ENCODE measurements at places on chromosomes 5 and 9.
A peak's percentile ranks its signal among the peaks of the same experiment; 100 is the strongest.

DNA sequence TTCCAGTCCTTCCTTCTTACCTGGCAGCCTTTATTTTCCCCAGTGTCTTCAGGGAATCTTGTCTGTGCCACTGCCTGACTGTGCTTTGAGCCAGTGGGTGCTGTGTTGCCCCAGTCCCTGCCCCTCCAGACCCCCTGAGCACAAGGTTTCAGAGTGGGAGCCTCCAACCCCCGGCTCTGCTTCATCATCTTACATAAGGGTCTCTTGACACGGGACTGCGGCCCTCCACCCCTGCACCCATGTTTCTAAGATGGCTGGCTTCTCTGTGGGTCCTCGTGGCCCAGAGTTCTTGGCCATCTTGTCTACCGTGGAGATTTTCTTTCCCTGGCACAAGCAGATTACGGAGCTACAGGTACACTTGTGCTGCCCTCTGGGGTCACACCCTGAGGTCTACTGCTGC lies 194.1 kb downstream of the CACNA1B start:
- DNase-seq = no peak

- no peak for DNase-seq
Observed at GRCh38 chr5:175709276-175709781, 51.5 kb downstream of the HRH2 start.

- peak; percentile 46 for DNase-seq
Observed at GRCh38 chr5:173792781-173793547, 95.2 kb upstream of the CPEB4 start.

GRCh38 chr5:72402381-72402890 lies 82.3 kb downstream of the PTCD2 start:
- no peak for DNase-seq

GRCh38 chr5:6556089-6556801 lies 76.6 kb downstream of the NSUN2 start:
- DNase-seq = no peak

DNA sequence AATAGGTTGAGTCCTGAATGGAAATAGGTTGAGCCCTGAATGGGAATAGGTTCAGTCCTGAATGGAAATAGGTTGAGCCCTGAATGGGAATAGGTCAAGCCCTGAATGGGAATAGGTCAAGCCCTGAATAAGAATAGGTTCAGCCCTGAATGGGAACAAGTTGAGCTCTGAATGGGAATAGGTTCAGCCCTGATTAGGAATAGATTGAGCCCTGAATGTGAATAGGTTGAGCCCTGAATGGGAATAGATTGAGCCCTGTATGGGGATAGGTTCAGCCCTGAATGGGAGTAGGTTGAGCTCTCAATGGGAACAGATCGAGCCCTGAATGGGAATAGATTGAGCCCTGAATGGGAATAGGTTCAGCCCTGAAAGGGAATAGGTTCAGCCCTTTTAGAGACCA lies 590.8 kb upstream of the ADAMTS16 start:
- no peak for DNase-seq

DNA sequence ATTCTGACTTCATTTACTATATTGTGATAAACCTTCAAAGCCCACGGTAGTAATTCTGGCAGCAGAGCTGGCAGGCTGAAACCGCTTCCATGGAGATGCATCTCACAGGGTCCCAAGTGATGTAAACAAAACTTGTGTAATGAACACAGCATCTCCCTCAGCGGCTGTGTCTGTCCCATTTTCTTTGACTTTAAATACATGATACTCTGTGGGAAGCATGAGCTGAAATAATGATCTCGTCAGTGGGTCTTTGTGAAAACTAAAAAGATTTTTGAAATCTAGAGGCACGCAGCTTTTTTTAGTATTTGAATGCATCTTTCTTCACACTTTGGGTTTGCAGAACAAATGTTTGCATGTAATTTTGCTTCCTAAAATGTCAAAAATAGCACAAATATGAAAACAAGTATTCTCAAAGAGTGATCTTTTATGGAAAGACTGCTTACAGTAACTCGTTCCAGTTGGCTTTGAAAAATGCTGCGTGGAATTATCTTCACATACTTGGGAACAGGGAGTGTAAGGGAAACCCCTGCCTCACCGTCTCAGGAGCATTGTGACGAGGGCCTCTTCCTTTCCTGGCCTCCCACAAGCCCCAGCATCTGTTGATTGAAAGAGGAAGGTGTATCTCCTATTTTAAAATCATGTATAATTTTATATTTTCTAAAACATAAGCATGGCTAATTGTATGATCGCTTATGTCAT lies 18.1 kb upstream of the LPCAT1 start:
- DNase-seq = no peak

DNA sequence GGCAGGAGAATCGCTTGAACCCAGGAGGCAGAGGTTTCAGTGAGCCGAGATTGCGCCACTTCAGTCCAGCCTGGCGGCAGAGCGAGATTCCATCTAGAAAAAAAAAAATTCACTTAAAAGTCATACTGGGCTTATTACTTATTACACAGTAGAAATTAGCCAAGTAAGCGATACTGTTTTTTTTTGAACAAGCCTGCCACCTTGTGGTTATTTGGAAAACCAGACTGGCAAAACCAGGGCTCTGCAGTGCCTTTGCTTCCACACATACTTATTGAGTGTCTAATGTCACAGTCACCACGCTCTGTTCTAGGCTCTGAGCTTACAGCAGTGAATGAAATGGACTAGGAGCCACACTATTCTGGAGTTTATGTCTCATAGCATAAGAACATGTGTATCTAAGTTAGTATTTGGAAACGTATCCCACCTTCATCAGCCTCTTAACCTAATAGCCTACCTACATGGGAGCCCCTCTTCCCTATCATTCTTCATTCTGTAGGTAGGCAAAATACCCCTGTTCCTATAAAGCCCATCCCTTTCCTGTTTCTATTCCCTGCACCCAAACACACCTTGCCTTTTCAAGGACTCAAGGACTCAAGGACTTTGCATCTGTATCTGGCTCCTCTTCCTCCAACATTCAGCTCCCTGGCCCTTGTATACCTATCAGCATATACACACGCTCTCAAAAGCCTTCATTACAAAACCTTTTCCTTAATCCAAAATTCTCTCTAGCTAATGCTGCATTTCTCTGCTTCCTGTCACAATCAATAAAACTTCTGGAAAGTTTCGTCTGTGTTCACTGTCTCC lies 13.9 kb upstream of the BASP1 start:
- DNase-seq = peak; percentile 90

- no peak for DNase-seq
Observed at GRCh38 chr5:123520677-123521247, 8.8 kb downstream of the CSNK1G3 start.

- DNase-seq = no peak
Observed at GRCh38 chr9:16357828-16358227, 512.6 kb downstream of the BNC2 start.

- DNase-seq = peak; percentile 83
Observed at GRCh38 chr5:154712518-154713437, 42.4 kb upstream of the LARP1 start.

- peak; percentile 63 for DNase-seq
Observed at GRCh38 chr5:181088289-181088688, 42.7 kb downstream of the OR2V1 start.

GRCh38 chr5:33880319-33880718 lies 11.5 kb downstream of the ADAMTS12 start:
- no peak for DNase-seq

DNA sequence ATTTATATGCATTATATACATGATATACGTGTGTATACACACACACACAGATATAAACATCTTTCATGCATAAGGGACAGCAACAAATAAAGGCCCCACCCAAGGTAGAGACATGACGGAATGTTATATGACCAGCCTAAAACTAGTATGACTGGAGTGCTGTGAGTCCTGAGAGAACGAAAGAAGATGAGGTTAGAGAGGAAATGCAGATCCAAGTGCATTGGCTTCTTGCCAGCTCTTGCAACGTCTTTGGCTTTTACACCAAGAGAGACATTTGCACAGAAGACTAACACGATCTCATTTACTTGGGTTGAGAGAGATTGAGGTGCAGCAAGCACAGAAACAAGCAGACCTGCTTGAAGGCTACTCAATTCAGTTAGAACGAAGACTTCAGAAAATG lies 23.0 kb downstream of the CDH10 start:
- DNase-seq = peak; percentile 15

- no peak for DNase-seq
Observed at GRCh38 chr5:129244478-129244877, 149.9 kb downstream of the ISOC1 start.

GRCh38 chr9:136644593-136645351 lies 17.9 kb upstream of the EGFL7 start:
- DNase-seq = no peak

GRCh38 chr9:33453286-33453860 lies 6.0 kb upstream of the AQP3 start:
- no peak for DNase-seq

DNA sequence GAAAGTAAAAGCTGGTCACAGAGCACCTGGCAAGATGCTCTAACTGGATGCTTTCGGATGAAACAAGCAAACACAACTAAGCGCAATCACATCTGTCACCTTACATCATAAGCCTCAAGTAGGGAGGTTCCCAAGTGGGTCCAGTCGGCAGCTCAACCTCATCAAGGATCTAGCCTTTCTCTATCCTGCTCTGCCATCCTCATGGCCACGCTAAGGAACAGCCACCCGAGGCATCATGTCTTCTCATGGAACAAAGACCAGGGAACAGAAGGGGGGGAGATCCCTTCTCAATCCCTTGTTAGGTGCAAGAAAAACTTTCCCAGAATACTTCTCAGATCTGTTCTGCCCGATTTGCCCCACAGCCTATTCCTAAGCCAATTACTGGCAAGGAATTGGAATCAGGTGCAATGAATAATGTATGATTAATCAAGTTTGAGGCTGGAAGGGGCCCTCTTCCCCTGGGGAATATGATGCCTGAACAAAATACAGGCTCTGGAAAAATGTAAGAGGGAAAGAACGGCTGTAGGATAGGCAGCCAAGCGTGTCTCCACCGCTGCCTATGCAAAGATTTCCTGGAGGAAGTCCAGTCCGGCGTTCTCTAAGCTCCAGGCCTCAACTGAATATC lies 1.3 kb upstream of the HABP4 start:
- no peak for DNase-seq

DNA sequence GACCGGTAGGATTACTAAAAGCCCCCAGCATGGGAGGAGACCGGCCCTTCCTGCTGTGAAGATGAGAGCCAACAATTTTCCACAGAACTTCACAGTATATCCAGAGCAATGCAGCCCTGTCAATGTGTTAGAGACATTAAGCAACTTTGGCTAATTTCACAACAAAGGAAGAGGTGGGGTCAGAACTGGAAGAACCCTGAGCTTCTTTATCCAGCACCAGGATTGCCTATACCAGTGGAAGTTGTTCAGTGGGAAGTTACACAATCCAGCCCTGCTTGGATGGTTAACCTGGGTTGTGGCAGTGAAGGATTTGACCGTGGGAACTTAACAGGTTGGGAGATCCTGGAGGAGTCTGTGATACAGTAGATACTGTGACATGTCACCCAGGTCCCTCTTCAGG lies 197.0 kb downstream of the FBN2 start:
- no peak for DNase-seq

DNA sequence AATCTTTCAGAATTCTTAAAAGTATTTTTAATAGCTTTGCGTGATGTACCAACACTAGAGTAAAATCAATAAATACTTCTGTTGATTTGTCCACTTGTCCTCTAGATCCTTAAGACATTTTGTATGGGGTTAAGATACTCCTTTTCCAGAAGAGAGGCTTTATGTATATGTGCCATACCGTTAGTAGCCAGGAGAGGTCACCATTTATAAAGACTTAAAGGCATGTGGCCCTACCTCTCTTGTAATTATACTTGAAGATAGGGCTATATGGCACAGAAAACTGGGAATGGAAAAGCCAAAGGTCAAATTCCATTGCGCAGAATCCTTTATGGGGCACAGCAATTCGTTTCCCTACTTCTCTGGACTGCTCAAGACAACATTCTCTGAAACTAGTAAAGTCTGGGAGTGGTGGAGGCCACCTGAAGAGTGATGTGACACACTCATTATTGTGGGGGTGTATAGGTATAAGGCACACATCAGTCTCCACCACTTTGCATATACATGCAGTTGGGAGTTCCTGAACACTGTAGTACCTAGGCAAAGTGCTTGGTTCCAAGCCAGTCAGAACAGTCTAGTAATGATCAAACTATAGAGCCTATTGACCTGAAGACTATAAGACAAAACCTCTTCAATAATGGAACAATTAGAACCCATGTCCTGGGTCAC lies 140.1 kb upstream of the FBXL17 start:
- DNase-seq = peak; percentile 76

GRCh38 chr5:170632985-170633234 lies 129.1 kb downstream of the KCNIP1 start:
- DNase-seq = peak; percentile 57

- DNase-seq = no peak
Observed at GRCh38 chr5:123571927-123572326, 60.0 kb downstream of the CSNK1G3 start.

DNA sequence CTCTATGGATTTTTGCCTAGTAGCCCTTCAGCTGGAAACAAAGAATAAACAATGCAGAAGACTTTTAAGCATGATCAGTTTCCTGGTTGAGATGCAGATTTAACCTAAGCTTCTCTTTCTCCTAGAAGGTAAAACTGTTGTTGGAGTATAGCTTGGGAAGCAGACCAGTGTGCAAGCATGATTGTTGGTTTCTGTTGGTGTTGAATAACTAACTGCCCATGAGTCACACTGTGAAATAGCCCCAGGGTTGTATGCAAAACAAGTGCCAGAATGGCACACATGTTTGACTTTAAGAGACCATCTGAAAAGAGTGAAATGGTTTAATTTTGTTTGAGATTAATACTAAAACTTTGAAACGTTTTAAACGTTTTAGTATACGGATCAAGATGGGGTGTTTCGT lies 227.1 kb downstream of the ARHGEF28 start:
- no peak for DNase-seq

DNA sequence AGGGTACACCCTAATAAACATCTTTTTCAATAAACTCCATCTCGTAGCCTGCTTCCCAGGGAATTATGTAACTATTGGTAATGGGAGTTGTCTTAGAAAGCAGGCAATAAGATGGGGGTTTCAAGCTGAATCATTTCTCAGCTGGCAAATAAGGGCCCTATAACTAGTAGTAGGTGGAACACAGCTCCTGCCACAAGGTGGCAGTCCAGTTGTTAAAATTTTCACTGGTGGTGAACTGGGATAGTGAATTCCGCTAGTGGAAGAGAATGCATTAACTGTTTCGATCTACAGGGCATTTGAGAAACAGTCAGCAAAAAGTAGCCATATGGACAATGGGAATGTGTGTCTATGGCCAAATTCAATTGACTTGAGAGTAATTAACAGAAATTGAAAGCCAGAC lies 27.7 kb downstream of the PCDHB15 start:
- DNase-seq = peak; percentile 25
